ENCODE measurements at places on chromosomes 4 and X. TPM values are rescaled to one million over a fixed set of nuclear protein-coding genes. Genes with fewer than 3 reads are reported as not detected.

The GASK1B gene
- total RNA-seq = 4.4 TPM

The DUSP21 gene
- not detected for total RNA-seq

The FAM47A gene
- total RNA-seq = not detected

The RHOH gene
- 11.7 TPM for total RNA-seq

GRCh38 chr4:7052923-7053715, 9.9 kb downstream of the TADA2B start:
- peaks cover 27% of the 10 kb centered on the region for H3K36me3 ChIP-seq
- H3K4me3 ChIP-seq = no peak overlapping the region
